Caudate nucleus (tissue), 63 donors: ENCODE measurements at places on chromosomes 6 and 20.

GRCh38 chr6:148401571-148401970 is 58.9 kb downstream of the SASH1 start:
- DNase-seq, result no peak

DNA sequence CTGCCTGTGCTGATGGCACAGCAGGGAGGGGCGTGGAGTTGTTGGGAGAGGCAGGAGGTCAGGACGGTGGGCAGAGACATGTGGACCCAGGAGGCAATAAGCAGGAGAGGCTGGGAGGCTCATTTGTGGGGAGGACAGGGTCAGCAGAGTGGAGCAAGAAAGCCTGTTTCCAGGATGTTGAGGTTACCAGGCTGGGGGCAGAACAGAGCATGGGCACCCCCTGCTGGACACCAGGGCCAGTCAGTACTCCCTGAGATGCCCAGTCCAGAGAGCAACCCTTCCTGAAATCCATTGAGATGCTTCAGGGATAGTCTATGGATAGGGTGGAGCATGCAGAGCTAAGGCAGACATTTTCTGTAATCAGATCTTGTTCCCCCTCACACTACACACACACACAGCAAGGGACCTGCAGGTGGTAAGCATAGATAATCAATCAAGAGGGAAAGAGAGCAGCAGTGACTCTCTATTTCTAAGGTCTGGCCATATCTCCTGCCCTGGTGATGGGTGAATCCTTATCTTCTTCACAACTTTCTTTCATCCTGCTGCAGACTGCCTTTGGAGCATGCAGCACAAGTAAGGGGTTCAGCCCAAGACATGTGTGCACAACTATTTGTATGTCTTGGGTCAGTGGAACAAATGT is 41.7 kb downstream of the MOCS1 start:
- DNase-seq, result peak; percentile 39

GRCh38 chr6:125812394-125813292 is 21.9 kb downstream of the NCOA7 start:
- no peak for DNase-seq

DNA sequence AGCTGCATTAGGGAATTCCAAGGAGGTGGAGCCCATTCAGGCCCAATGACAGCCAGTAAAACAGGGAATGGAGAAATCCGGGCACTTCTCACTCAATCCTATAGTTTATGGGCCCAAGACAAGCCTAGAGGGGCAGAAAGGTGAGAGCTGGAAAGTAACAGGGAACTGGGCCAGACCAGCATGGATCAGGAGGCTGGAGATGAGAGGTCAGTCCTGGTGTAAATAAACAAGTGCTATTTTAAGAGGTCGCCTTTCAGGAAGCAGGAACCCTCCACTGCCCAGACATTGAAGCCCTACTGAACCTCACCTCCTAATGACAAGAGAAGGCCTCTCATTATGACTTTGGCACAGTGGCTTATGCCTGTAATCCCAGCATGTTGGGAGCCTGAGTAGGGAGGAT is 57.2 kb upstream of the TGM3 start:
- no peak for DNase-seq

DNA sequence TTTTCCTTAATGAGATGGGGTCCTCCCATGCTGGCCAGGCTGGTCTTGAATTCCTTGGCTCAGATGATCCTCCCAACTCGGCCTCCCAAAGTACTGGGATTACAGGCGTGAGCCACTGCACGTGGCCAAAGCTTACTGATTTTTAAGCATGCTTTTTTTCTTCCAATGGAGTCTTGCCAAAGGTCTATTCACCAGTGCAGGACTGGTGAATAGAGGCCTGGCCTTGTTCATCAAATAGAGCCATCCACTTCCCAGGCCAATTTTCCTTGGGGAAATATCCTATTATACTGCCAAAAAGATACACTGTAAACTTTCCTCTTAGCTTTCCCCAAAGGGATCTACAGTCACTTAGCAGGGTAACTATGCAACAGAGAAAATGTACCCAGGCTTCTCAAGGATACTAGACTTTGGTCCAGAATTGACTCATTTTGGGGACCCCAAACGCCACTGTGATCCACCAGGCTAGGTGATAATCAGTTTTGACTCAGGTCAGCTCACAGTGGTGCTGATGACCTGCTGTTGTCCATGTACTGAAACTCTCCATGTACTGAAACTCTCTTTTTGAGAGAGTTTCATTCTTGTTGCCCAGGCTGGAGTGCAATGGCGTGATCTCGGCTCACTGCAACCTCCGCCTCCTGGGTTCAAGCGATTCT is 91.8 kb downstream of the REPS1 start:
- no peak for DNase-seq

- DNase-seq, result no peak
Measured at GRCh38 chr6:142187209-142187608, 40.1 kb downstream of the VTA1 start.

GRCh38 chr6:95576218-95576997 is 927 bp upstream of the MANEA start:
- no peak for DNase-seq

DNA sequence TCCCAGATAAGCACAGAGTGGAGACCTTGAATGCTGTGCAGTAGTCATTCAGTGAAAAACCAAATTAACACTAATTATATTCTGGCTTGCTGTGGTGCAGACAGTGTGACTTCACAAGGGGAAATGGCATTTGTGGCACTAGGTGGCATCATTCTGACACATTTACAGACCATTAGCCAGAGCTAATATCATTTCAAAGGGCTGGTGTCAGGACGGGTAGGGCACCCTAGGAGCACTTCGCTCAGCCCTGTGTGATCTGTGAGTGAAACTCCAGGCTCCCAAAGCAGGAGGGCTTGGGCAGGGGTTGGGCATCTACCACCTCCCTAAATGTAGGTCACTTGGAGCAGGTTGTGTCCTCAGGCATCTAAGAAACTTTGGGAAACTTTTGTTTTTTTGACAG is 555.8 kb downstream of the PKHD1 start:
- no peak for DNase-seq

- peak; percentile 85 for DNase-seq
Measured at GRCh38 chr6:30325873-30326525, 728 bp upstream of the TRIM39 start.
